ENCODE measurements at places on chromosomes 5 and 9.

GRCh38 chr9:83459830-83460229, 78.4 kb downstream of the FRMD3 start:
- no peak for DNase-seq

GRCh38 chr5:175889910-175890684, 18.7 kb downstream of the CPLX2 start:
- no peak for DNase-seq

- DNase-seq = no peak
Measured at GRCh38 chr5:117731446-117731845, 1156.8 kb upstream of the SEMA6A start.

- no peak for DNase-seq
Measured at GRCh38 chr5:179427676-179428056, 82.4 kb upstream of the ADAMTS2 start.

- DNase-seq = no peak
Measured at GRCh38 chr9:19587678-19588077, 178.9 kb downstream of the ACER2 start.

DNA sequence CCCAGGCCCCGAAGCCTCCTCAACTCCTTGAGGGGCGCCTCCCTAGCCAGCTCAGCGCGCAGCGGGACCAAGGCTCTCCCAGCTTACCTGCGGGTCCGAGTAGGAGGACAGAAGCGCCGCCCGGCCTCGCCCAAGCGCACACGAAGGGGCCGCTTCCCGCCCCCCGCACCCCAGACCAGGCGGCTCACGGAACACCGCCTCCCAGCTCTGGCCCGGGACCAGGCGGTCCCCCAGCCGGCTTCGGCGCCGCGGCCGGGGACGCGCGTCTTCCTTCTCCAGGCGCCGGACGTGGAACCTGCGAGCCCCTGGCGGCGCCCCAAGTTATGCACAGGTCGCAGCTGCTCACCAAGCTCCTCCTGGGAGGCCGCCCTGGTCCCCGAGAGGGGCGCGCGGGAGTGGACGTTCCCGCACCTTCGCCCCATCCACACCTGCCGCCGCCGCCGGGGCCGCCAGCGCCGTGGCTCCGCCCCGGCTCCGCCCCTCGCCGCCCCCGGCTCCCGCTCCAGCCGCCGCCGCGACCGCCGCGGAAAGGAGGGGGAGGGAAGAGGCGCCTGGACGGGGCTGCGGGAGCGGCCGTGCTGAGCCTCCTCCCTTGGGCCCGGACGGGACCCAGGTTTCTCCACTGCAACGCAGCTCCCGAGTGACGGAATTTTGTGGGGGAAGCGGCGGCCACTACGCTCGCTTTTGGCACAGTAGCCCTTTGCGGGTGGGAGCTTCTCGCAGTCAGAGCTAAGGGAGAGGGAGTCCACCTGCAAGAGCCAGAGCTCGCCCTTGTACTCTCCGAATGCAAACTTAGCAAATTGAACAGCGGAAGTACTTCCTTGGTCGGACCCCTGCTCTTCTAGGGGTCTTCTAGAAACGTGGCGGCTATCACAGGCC, 77.5 kb upstream of the IFNE start:
- peak; percentile 12 for DNase-seq

DNA sequence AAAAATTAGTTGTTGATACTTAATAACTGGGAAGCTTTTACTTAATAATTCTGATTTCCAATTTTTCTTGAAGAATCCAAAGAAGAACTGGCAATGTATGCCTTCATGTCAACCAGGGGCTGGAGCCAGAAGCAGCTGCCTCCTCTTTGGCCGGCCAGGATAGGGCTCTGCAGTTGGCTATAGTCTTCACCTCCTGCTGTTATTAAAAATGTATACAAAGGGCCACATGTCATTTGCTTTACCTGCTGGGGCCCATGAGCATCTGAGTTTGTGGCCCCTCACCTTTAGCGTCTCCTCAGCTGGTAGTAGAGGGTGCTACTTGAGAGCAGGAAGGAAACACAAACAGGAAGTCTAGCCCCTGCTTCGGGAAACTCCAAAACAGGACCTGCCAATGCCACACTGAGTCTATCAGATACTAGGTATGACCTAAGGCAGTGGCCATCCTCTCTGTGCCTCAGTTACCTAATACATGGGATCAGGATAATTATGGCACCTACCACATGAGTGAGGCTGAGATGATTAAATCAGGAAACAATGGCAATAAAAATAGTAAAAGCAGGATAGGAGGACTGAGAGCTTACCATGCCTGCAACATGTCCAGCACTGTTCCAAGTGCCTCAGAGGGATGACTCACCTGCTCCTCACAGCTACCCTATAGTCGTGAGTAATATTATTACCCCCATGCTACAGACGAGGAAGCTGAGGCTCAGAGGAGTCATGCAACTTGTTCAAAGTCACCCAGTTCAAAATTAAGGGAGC, 21.3 kb downstream of the CCDC69 start:
- no peak for DNase-seq
